SK-N-DZ (cell line): ENCODE measurements at places on chromosomes 13 and 19.

DNA sequence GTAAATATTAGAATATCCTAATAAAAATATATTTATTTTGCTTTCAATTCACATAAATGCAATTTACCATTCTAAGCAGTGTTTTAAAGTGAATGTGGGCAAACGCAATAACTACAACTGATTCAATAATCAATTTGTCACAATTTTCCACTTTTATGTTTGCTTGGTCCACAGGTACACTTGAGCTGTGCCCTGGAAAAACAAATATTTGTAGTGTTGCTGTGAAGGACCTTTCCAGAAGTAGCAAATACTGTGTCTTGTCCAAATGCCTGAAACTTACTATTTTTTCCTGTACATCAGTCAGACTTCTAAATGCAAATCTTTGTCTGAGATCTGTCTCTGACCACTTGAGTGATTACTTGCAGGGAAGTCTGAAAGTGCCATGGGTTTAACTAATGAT lies 845.8 kb upstream of the SLITRK5 start:
- DNase-seq: no peak

DNA sequence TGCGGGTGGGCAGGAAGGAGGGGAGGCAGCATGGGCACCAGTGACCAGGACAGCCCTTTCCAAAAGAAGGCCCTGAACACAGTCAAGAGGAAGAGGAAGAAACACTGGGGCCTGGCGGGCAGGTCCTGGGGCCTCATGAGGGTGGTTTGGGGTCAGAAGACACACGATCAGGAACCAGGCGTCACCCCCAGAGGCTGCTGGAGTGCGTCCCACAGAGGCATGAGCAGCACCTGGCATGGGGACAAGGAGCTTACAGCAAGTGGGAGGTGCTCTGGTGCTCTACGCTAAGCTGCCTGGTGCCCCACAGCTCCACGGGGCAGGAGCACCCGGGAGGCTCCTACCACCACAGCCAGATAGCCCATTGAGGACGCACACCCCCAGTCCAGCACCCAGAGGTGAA lies 20.0 kb downstream of the ELL start:
- DNase-seq: no peak

- no peak for DNase-seq
Measured at GRCh38 chr13:42950181-42950580, 41.9 kb downstream of the EPSTI1 start.

DNA sequence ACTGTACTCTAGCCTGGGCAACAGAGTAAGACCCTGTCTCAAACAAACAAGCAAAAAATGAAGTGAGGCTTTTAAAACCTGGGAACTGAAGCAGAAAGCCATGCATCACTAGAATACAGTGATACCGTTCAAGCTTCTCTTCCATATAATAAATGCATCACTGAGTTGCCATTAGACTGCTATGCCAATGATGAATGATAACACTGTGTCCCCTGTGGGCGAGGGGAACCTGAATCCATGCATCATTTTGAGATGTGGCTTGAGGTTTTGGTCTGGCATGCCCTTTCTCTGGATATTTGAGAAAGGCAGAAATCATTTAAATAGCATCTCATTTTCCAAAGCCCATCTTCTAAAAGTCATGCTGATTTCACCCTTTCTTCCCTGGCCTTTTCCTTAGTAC lies 1.5 kb upstream of the FAM124A start:
- DNase-seq: no peak
